Thyroid gland (tissue), 4 donors: ENCODE measurements at places on chromosomes 3 and 15.
A peak's percentile ranks its signal among the peaks of the same experiment; 100 is the strongest.

DNA sequence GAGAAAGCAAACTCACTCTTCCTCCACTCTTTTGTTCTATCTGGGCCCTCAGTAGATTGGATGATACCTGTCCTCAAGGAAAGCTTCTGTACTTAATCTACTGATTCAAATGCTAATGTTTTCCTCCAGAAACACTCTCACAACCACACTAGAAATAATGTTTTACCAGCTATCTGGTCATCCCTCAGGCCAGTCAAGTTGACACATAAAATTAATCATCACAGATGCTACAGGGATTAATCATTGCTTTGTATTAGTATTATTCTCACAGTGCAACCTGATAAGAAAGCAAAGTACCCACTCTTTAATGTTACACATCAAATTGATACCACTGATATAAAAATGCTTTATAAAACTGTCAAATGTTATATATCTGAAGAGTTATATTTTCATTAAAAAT lies 52.9 kb upstream of the ARL6 start:
- DNase-seq, result no peak

DNA sequence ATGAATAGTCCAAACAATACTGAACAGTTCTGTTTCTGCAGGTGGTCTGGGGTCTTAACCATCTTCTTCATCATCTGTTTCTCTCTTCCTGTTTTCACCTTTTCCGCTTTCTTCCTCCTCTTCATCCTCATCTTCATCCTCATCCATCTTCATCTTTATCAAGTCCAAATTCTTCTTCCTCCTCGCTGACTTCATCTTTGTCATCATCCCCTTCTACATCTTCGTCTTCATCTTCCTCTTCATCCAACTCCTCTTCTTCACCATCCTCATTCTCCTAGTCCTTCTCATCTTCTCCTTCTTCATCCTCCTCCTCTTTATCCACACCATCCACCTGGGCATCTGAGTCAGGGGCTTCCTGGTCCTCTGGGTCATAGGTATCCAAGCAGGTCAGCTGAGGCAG lies 16.5 kb upstream of the CFAP161 start:
- no peak for DNase-seq

- DNase-seq, result peak; percentile 88
Measured at GRCh38 chr15:99213187-99213811, 36.1 kb downstream of the TTC23 start.

DNA sequence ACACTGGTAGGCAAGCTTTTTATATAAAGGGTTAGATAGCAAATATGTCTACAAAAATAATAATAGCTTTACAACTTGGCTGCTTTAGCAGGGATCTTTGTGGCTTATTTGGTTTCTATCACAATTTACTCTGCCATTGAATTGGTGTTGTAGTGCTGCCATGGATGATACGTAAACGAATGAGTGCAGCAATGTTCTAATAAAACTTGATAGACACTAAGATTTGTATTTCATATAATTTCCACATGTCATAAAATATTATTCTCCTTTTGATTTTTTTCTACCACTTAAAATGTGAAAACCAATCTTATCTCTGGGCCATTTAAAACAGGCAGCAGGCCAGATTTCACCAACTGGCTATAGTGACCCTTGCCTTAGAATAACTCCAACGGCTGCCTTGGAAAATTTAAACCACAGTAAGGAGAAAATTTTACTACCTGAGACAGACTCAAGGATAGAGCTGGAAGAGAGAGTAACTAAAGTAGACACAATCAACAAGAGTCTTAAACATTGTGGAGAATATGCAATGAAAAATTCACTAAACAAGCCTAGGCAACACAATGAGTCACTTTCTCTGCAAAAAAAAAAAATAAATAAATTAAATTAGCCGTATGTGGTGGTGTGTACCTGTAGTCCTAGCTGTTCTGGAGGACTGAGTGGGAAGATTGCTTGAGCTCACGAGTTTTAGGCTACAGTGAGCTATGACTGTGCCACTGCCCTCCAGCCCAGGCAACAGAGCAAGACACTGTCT lies 8.1 kb downstream of the NPHP3 start:
- DNase-seq, result no peak

DNA sequence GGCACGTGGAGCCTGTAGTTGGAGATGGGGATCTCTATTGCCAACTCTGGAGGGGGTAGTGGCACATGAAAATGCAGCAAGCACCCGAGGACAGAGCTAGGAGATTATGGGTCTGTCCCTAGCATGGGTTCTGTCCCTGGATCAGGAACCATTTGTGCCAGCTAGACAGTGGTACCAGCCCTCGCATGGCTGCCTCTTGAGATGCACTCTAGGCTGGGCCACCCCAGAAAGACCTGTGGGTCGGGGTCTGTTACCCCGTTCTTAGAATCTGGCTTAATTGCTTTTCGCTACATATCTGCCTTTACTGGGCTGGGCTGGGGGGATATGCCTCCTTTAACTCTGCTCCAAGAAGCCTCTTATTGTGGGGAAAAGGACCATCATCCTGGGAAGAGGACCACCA lies 54.5 kb downstream of the EPHB1 start:
- no peak for DNase-seq

DNA sequence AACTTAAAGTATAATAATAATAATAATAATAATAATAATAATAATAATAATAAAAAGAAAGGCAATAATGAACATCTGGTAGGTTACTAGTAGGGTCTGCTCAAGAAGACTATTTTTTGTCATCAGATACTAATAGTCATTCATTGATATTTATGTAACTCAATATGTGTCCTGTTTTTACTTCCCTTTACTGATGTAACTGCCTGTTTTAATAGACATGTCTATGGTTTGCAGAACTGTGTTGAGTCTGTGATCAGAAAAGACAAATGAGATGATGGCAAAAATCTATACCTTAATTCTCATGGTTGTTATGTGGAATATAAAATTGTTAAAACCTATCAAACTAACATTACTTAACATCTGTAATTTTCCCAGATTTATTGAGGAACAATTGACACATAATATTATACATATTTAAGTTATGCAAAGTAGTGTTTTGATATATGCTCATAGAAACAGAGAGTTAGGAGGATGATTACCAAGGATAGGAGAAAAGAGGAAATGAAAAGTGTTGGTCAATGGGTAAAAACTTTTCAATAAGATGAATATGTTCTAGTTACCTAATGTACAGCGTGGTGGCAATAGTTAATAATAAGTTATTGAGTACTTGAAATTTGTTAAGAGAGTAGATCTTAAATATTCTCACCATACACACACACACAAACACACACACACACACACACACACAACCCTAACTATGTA lies 699.4 kb downstream of the ZPLD1 start:
- no peak for DNase-seq

DNA sequence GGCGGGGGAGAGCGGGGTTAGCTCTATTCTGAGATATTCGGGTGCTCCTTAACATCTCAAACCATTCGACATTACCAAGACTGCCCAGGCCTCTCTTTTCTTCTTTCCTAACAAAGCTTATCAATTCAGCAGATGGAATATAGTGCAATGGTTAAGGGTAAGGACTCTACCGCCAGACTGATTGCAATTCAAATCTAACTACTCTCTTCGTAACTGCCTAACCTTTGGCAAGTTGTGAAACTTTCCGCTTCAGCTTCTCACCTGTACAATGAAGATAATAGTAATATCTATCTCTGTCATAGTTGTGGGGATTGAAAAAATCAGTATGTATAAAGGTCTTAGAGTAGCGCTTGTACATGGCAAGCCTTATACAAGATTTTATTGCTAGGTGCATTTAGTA lies 972 bp downstream of the UBA5 start:
- no peak for DNase-seq

DNA sequence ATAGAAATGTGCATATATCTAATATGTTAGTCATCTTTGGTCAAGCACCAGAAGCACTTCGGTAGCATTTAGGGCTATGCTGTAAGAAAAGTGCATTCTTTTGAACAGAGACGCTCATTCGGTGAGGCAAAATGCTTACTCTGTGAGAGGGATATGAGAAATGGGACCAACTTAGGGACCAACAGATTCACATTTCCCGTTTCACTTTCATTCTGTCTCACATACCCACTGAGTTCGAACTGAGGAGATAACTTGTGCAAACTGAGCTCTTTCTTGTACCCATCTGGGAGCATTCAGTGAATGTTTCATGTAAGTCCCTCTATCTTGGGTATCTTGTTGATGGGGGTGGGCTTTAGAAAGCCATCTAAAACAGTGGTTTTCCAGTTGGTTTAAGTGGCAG lies 135.3 kb downstream of the FEZF2 start:
- no peak for DNase-seq

DNA sequence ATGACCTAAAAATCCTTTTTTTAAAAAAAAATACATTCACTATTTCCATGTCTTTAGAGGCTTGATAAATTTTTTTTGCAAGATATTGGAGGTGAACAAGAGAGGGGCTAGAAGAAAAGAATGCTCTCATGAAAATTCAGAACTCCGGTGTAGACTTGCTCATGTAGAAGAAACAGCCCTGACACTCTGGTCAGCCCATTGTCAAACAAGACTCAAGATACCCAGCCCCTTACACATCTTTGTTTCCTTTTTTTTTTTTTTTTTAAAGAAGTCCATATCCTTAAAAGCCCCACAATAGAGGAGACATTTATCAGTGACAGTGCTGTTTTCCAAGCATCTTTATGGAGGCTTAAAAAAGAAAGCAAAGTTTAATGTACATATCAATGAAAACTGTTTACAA lies 196.8 kb upstream of the RORA start:
- DNase-seq, result no peak

GRCh38 chr3:169117264-169117663 lies 546.2 kb downstream of the MECOM start:
- DNase-seq, result no peak

DNA sequence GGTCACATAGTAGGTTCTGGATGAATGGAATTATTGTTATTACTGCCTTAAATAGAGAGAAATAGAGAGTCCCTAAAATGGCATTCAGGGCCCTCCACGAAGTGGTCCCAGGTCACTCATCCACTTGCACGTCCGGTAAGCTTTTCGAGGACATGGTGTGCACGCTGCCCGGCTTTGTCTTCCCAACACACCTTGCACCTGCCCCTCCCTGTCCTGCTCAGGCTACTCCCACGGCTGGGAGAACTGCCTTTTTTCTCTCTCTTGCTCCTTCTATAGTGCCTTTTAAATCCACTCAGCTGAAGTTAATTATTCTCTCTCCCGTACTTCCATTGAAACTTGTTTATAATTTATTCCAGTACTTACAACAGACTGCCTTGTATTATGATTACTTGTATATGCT lies 5.6 kb upstream of the DGKG start:
- peak; percentile 18 for DNase-seq

DNA sequence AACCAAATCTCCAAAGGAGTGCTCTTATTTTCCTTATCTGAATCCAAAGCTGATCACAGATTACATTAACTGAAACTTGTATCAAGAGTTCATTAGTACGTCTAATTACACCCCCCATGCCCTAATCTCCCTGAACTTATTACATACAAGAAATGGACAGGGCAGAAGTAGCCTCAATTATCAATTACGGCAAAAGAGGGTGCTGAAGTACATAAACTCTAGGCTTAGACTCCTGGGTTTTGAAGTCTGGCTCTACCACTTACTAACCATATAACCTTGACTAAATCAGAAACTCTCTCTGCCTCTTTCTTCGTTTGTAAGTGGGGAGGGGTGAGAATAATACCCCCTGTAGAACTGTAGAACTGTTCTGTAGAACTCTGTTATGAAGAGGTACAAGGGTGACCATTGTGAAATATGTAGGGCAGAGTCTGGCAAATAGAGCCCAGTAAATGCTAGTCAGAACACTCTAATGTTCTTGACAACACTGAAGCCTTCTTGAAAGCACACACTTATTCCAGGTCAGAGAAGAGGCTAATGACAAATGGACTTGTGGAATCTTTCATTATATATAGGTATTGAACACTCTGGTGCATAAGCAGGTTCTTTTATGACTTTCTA lies 19.6 kb upstream of the OR5K4 start:
- no peak for DNase-seq

DNA sequence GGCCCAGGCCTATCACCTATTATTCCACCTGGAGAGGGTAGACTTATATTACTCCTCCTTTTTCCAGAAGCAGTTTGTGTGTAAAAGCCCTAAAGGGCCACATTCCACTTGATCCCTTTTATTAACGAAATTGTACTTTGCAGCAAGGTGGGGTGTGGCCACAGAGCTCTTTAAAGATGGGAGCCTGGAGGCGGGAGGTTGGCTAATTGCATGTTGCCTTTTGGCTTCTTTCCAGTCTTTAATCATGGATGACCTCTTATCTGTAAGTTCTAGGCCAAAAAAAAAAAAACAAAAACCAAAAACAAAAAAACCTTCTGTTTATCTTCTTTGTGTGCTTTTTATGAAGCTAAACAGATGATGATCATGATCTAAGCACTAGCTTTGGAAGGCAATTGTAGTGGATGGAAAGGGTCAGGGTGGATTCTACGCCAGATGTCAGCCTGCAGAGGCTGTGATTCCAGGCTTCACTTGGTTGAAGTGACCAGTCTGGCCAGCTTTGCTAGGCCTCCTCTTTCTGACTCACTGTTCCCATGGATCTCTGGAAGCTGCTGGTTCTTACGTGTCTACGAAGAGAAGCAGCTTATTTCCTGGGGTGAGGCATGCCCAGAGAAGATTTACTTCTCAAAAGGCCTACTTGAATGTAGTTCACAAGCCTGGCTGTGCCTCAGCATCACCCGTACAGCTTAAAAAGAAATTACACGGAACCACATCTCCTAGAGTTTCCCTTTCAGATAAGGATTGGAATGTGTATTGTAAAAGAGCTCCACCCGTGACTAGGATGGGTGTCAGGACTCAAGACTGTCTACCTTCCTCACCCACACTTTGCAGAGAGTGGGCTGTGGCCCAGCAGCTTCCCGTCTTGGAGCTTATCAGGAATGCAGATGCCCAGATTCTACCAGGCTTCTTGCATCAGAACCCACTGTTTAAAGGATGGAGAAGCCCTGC lies 330.9 kb upstream of the C2CD4B start:
- DNase-seq, result peak; percentile 38

GRCh38 chr3:179526989-179527391 lies 35.7 kb upstream of the ACTL6A start:
- peak; percentile 8 for DNase-seq

DNA sequence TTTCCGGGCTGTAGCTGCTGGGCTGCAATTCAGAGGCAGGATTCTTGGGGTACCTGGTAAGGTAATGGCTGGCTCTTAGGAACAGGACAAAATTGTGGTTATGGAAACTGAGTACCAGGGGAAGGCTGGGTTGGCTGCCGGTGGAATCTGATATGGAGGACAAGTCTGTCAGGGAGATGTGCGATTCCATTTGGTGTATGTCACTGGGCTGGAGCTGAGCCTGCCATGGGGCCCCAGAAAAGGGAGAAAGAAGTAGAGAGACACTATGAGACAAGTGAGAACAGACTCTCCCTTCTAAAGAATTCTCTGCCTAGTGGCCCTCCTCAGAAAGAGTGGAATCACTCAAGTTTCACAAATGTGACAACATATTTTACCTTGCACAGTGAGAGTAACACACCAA lies 368.2 kb upstream of the ROPN1 start:
- no peak for DNase-seq

- DNase-seq, result no peak
Measured at GRCh38 chr3:152327203-152327602, 58.5 kb downstream of the MBNL1 start.

- peak; percentile 89 for DNase-seq
Measured at GRCh38 chr15:71115567-71116351, 488 bp downstream of the THSD4 start.

- DNase-seq, result no peak
Measured at GRCh38 chr3:120536642-120537041, 59.5 kb upstream of the NDUFB4 start.

- DNase-seq, result no peak
Measured at GRCh38 chr15:76566276-76566675, 229.7 kb downstream of the ISL2 start.
